ENCODE measurements at places on chromosomes 5 and 9. TPM values are rescaled to one million over a fixed set of nuclear protein-coding genes. Genes with fewer than 3 reads are reported as not detected.

The C5orf58 gene
- total RNA-seq: not detected

GRCh38 chr9:114852050-114852594 is 46.3 kb upstream of the TNFSF15 start:
- H3K27me3 ChIP-seq: peaks cover 5% of the 10 kb centered on the region
- no peaks in the 10 kb centered on the region for H3K36me3 ChIP-seq
- H3K4me3 ChIP-seq: no peak overlapping the region
- peaks cover 13% of the 10 kb centered on the region for H3K4me1 ChIP-seq

The ABL1 gene
- 28.1 TPM for total RNA-seq

DNA sequence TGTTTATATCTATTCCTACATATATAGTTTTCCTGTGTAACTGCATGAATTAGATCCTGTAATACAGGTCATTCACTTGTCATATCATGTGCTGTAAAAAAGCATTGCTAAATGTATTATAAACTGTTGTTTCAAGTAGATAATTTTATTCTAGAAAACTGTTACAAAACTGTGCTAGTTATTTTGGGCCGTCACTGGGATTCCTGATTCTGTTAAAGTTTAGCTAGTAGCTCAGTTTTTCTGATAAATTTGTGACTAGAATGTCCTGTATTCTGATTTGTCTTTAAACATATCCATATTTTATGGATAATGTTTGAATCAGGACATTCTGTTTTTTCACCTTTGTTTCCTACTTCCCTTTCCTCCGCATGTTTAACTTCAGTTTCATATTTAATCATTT is 5.4 kb downstream of the SLF1 start:
- no peaks in the 10 kb centered on the region for H3K27me3 ChIP-seq
- H3K36me3 ChIP-seq: peaks cover 13% of the 10 kb centered on the region
- DNase-seq: no peak
- H3K4me3 ChIP-seq: peak overlapping the region; percentile 38

DNA sequence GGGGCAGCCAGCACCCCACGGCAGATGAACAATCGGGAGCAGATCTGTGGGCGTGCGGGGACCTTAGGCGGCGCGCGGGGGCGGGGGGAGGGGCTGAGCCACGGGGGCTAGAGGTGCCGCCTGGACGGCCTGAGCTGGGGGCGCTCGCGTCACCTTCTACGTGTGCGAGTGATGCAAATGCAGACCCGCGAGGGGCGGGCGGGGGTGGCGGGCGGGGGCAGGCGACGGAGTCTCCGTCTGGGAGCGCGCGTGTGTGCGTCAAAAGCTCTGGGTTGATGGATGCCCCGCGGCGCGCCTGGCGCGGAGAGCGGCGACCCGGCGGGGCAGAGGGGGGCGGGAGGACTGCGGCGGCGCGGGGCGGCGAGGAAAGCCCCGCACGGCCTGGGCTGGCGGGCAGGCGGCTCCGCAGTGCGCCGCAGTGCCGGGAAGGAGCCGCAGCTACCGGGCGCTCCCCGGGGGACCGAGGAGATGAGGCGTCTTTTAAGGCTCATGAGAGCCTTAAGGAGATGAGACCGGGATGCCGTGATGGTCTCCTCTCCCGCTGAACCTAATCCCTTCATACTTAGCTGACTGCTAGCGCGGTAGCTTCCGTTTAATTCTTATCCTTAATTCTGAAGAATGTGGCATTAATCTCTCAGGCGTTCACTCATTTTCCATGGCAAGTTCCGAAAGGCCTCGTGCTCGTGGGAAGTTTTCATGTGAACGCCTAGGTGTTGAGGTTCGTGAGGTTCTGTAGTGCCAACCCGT is 1.5 kb downstream of the SV2C start:
- H3K4me3 ChIP-seq: peak overlapping the region; percentile 81
- peaks cover 14% of the 10 kb centered on the region for H3K4me1 ChIP-seq
- no peak overlapping the region for H3K27ac ChIP-seq
- peaks cover 53% of the 10 kb centered on the region for H3K27me3 ChIP-seq
- DNase-seq: no peak
- H3K36me3 ChIP-seq: no peaks in the 10 kb centered on the region

The CARD6 gene
- total RNA-seq: 11.2 TPM

- no peaks in the 10 kb centered on the region for H3K4me1 ChIP-seq
- H3K27me3 ChIP-seq: peaks cover 8% of the 10 kb centered on the region
- H3K4me3 ChIP-seq: no peak overlapping the region
- no peaks in the 10 kb centered on the region for H3K36me3 ChIP-seq
Measured at GRCh38 chr5:173686950-173687349, 70.5 kb upstream of the BOD1 start.

The ARID3C gene
- total RNA-seq: not detected

DNA sequence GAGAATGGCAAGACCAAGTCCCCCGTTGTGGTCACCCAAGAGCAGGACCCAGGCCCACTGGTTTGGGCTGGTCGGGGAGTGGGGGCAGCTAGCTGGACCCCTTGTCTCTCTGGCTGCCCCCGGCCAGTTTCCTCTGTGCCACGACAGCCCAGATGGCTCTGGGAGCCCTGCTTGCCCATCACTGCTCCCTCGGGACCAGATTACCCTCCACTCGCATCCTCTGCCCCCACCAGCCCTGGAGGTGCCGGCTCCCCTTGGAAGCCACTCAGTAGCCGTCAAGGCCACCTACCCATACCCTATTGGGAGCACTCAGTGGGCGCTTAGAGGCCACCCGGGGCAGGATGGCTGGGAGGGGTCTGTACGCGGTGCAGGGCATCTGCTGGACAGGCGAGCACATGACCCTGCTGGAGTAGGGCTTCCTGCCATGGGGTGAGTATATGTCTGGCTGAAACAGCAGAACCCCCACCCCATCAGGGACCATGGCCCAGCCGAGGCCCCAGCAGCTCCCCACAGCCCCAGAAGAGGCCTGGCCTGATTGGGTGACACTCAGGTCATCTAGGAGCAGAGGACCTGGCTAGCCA is 70.0 kb downstream of the ZNF354C start:
- H3K27ac ChIP-seq: no peak overlapping the region
- H3K36me3 ChIP-seq: no peaks in the 10 kb centered on the region

The NIM1K gene
- total RNA-seq: 2.9 TPM

- no peak for DNase-seq
- H3K4me1 ChIP-seq: no peaks in the 10 kb centered on the region
- no peak overlapping the region for H3K4me3 ChIP-seq
- H3K27ac ChIP-seq: no peak overlapping the region
- H3K27me3 ChIP-seq: peaks cover 8% of the 10 kb centered on the region
- no peaks in the 10 kb centered on the region for H3K36me3 ChIP-seq
Measured at GRCh38 chr5:34409373-34409772, 246.8 kb upstream of the RAI14 start.

GRCh38 chr5:32572778-32573480 is 12.4 kb upstream of the SUB1 start:
- H3K4me1 ChIP-seq: no peaks in the 10 kb centered on the region
- no peak for DNase-seq
- peaks cover 3% of the 10 kb centered on the region for H3K27me3 ChIP-seq
- H3K27ac ChIP-seq: no peak overlapping the region
- no peak overlapping the region for H3K4me3 ChIP-seq

GRCh38 chr5:31291323-31291854 is 97.9 kb downstream of the CDH6 start:
- H3K27ac ChIP-seq: no peak overlapping the region
- H3K4me1 ChIP-seq: no peaks in the 10 kb centered on the region
- H3K36me3 ChIP-seq: no peaks in the 10 kb centered on the region
- no peak for DNase-seq

- no peak for DNase-seq
- no peak overlapping the region for H3K27ac ChIP-seq
Measured at GRCh38 chr9:19498015-19498414, 89.2 kb downstream of the ACER2 start.

- no peak for DNase-seq
- H3K27me3 ChIP-seq: no peaks in the 10 kb centered on the region
- no peaks in the 10 kb centered on the region for H3K4me1 ChIP-seq
- H3K27ac ChIP-seq: no peak overlapping the region
Measured at GRCh38 chr9:8628791-8629190, 829.2 kb upstream of the DMAC1 start.

DNA sequence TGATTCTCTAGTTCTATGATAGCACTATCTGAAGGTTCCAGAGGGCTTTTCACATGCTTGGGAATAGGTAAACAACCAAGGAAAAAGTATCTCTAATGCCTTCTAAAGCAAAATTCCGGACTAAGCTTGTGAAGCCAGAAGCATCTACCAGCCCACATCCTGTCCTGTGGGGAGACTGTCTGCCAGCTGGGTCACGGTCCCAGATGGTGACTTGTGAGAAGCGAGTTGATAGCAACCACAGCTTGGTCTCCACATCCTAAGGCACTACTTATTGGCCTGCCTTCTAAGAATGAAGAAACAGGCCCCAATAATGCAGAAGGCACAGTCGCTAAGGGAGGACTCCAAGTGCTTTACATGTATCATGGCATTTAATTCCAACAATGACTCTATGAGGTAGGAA is 184.1 kb upstream of the ADRA1B start:
- H3K4me3 ChIP-seq: no peak overlapping the region
- H3K4me1 ChIP-seq: peaks cover 11% of the 10 kb centered on the region
- no peak overlapping the region for H3K27ac ChIP-seq
- DNase-seq: no peak
- H3K36me3 ChIP-seq: no peaks in the 10 kb centered on the region

The KCNMB1 gene
- not detected for total RNA-seq

DNA sequence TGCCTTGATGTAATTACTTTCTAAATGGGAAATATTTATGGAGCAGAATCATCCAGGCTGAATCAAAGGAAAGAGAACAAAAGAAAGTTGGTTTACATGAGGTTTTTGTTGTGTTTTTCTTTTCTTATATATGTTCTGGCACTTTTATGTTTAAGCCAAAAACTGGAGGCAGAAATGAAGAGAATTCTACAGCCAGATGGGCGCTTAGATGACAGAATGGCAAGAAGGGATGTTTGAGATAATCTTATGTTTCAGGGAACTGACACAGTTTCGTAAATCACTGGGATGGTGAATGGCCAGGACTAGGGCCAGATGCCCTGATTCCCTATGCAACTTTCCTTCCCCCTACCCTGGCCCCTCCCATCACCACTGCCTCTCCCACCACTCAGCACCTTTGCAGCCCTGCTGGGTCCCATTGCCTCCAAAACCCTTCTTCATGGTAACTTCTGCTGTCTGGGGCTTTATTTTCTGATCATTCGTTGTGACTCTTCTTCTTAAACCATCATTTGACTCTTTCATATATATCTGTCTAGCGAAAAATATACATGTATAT is 111.8 kb downstream of the EFNA5 start:
- H3K27me3 ChIP-seq: peaks cover 3% of the 10 kb centered on the region
- H3K27ac ChIP-seq: no peak overlapping the region
- no peaks in the 10 kb centered on the region for H3K36me3 ChIP-seq
- H3K4me1 ChIP-seq: peaks cover 5% of the 10 kb centered on the region
- no peak overlapping the region for H3K4me3 ChIP-seq

DNA sequence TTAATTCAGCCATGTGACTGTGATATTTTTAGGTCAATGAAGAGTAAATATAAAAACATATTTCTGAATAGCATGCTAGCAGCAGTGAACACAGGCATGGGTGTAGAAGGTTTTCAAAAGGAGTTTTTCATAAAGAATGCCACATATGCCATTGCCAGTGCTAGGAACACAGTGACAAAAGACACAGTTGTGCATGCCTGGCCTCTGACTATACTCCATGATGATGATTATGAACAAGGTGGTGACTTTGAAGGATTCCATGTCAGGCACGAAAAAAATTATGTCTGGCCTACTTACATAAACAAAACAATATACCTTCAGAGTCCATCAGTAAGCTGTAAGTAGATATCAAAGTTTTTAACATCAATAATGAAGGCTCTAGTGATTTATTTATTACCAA is 438.7 kb downstream of the TLE1 start:
- no peak overlapping the region for H3K4me3 ChIP-seq
- H3K27ac ChIP-seq: no peak overlapping the region
- DNase-seq: no peak
- H3K36me3 ChIP-seq: no peaks in the 10 kb centered on the region

DNA sequence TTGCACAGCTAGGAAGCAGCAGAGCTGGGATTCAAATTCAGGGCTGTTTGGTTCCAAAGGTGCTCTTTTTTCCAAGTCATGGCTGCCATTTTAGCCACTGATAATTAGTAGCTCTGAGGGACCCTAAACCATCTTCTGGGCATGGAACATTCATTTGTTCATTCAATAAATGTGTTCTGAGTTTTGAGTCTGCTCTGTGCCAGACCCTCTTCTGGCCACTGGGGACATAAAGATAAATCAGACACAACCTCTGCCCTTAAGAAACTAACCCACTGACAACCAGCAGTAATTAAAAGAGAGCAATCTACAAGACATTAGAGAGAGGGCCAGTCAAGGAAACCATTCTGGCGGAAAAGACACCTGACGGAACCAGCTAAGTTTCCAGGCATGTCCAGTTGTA is 2.0 kb upstream of the CPEB4 start:
- H3K27me3 ChIP-seq: no peaks in the 10 kb centered on the region
- peak overlapping the region; percentile 50 for H3K4me3 ChIP-seq
- peaks cover 10% of the 10 kb centered on the region for H3K36me3 ChIP-seq
- peaks cover 68% of the 10 kb centered on the region for H3K4me1 ChIP-seq

Data from natural killer cell treated with Interleukin-12 subunit alpha and Interleukin-12 subunit beta and Interleukin-15 and Interleukin-18, amount 100 ng/mL, for 72 hours (primary cell).